ENCODE measurements at places on chromosomes 2 and 18. TPM values are rescaled to one million over a fixed set of nuclear protein-coding genes. Genes with fewer than 3 reads are reported as not detected.

Gene GULP1
- total RNA-seq, result 83.9 TPM

DNA sequence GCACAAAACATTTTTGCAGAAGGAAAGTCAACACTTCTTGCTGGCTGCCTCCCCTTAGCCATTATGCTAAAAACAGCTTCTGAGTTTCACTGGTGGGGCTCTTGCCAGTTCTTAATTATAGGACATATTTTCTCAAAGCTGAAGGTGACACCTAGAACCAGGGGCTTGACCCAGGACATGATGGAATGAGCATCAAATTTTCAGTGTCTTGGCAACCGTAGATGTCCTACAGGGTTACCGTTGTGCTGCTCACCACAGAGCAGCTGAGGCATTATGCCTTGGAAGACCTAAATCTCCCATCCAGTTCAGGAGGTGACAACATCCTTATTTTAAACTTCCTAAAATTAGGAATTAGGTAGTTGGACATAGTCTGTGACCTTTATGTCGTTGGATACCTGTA lies 46.7 kb downstream of the TMEM185B start:
- DNase-seq, result no peak

- peak; percentile 66 for DNase-seq
Measured at GRCh38 chr18:58186258-58186948, 142.4 kb downstream of the NEDD4L start.

DNA sequence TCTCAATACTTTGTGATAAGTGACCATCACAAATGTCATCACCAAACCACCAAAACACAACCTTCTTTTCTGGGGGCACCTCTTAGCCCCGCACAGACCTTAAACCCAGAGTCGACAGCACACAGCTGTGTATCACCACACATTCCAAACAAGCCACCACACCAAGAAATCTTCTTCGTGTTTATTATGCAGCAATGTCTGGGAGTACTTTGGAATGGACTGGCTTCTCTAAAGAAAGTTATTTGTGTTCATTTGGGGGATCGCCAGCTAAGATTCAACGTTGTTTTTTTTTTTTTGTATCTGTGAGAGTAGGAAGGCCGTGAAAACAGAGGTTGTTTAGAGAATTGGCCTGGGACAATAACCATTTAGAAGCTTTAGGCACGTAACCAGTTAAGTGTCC lies 1.1 kb upstream of the MTA3 start:
- peak; percentile 14 for DNase-seq

Gene RGPD4
- total RNA-seq, result not detected

DNA sequence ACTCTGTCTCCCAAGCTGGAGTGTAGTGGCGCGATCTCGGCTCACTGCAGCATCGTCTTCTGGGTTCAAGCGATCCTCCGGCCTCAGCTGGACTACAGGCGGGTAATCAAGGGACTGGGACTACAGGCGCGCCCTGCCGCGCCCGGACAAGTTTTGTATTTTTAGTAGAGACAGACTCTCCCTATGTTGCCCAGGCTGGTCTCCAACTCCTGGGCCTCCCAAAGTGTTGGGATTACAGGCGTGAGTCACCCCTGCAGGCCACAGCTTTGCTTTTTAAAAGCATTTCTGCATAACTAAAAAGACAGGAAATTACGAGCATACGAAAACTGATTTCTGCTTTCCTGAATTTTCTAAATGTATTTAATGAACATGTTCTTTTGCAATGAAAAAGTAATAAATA lies 916 bp upstream of the OSBPL1A start:
- DNase-seq, result peak; percentile 74

Gene RGPD3
- 0.20 TPM for total RNA-seq

Gene COL4A3
- 0.29 TPM for total RNA-seq

GRCh38 chr2:190589008-190589407 lies 54.5 kb upstream of the NEMP2 start:
- no peak for DNase-seq

GRCh38 chr2:11865378-11865777 lies 118.9 kb downstream of the LPIN1 start:
- no peak for DNase-seq

Gene ANKAR
- total RNA-seq, result 5.6 TPM

GRCh38 chr2:7648221-7648795 lies 731.1 kb downstream of the RNF144A start:
- no peak for DNase-seq

DNA sequence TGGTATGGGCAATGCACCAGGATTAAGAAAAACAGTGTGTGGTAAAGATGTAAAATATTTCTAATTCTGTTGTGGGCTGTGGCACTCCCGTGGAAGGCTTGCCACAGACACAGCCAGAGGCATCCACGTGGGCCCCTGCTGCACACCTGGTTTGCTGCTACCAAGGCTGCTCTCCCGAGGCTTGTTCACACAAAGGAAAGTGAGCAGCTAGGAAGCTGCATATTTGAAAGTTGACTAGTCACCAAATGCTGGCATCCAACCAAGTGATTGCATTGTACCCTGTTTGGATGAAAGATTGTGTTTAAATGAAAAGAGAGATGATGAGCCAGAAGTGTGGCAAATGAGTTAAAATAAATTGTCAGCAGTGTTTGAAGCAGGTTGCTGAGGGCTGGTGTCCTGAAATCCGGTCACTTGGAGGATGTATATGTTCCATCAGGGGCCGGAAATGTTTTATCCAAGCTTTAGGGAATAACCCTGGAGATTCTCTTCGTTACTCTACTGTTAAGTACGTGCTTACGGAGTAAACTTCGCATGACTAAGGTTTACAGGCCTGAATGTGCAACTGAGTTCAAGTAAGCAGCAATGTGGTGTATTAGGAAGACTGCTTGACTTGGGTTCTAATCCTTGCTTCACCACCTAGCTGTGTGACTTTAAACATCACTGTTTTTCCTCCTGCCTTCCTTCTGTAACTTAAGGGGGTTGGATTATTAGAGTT lies 86.1 kb downstream of the MSH2 start:
- DNase-seq, result peak; percentile 79

- DNase-seq, result peak; percentile 82
Measured at GRCh38 chr2:41934329-41934958, 113.4 kb upstream of the PKDCC start.
